Activated CD4-positive, alpha-beta memory T cell treated with anti-CD3 and anti-CD28 coated beads for 36 hours (primary cell): ENCODE measurements at places on chromosomes 7 and 10. TPM values are rescaled to one million over a fixed set of nuclear protein-coding genes. Genes with fewer than 3 reads are reported as not detected.

DNA sequence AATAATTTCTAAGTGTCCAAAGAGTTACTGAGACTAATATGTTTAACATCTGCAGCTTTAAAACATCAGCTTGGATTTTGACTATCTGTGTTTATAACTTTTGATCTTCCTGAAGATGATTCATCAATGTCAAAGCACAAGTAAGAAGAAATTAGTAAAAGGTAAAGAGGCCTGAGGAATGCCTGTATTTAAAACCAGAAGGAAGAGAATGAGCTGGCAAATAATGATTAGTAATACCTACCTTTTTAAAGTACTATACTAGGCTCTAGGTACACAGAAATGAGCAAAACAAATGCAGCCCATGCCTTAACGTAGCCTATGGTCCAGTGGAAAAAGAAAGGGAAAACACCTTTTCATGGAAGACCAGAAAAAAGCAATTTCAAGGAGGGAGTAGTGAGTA, 158.0 kb downstream of the KCND2 start:
- no peaks in the 10 kb centered on the region for H3K36me3 ChIP-seq
- no peak for DNase-seq
- no peak overlapping the region for H3K4me3 ChIP-seq

Gene NKX1-2
- total RNA-seq: not detected

DNA sequence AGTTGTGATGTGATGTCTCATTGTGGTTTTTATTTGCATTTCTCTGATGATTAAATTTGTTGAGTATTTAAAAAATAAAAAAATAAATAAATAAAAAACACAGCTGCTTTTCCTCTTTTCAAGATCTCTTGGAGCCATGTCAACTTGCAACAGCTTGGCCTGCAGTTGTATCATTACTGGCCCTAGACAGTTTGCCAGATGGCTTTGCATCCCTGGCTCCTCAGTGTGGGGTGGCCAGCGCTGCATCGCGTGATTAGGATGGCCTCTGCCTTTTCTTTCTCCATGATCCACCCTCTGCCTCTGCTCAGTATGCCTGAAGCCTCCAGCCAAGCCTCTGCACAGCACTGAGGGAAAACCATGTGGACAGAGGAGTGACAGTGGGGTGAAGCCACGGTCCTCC, 96.8 kb downstream of the PPP1R3C start:
- DNase-seq: no peak
- no peak overlapping the region for H3K27ac ChIP-seq
- H3K4me3 ChIP-seq: no peak overlapping the region
- H3K36me3 ChIP-seq: no peaks in the 10 kb centered on the region

GRCh38 chr7:96401200-96401599, 79.3 kb upstream of the SLC25A13 start:
- no peaks in the 10 kb centered on the region for H3K4me1 ChIP-seq
- H3K4me3 ChIP-seq: no peak overlapping the region

DNA sequence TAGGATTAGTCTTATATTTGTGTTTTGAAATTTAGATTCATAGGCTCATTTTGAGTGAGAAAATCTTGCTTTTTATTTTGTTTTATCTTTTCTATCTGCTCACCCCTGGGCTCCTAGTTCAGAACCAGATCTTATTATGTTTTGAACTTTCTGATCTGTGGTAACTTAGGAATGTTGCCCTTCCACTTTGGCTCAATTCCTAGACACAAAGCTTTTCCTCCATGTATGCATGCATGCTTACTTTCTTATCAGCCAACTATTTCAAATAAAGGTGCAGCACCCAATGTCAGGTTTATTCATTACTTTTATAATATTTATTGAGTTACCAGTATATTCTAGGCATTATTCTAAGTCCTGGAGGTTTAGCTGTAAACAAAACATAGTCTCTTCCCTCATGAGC, 374.8 kb upstream of the KIAA1217 start:
- no peaks in the 10 kb centered on the region for H3K36me3 ChIP-seq
- H3K4me3 ChIP-seq: no peak overlapping the region
- no peak overlapping the region for H3K27ac ChIP-seq
- no peak for DNase-seq
- H3K27me3 ChIP-seq: no peaks in the 10 kb centered on the region

- H3K4me3 ChIP-seq: no peak overlapping the region
- no peak for DNase-seq
- no peak overlapping the region for H3K27ac ChIP-seq
- H3K36me3 ChIP-seq: peaks cover 13% of the 10 kb centered on the region
- peaks cover 61% of the 10 kb centered on the region for H3K4me1 ChIP-seq
- H3K27me3 ChIP-seq: no peaks in the 10 kb centered on the region
Observed at GRCh38 chr7:100017300-100017699, 1.9 kb downstream of the ZKSCAN1 start.

- peaks cover 17% of the 10 kb centered on the region for H3K27me3 ChIP-seq
- H3K4me1 ChIP-seq: no peaks in the 10 kb centered on the region
- no peak overlapping the region for H3K27ac ChIP-seq
- H3K4me3 ChIP-seq: no peak overlapping the region
- no peak for DNase-seq
Observed at GRCh38 chr10:93139059-93139655, 65.5 kb downstream of the CYP26A1 start.

GRCh38 chr7:120123528-120123927, 149.4 kb upstream of the KCND2 start:
- no peak overlapping the region for H3K4me3 ChIP-seq
- H3K36me3 ChIP-seq: no peaks in the 10 kb centered on the region
- H3K4me1 ChIP-seq: no peaks in the 10 kb centered on the region
- no peaks in the 10 kb centered on the region for H3K27me3 ChIP-seq
- DNase-seq: no peak

- H3K4me1 ChIP-seq: no peaks in the 10 kb centered on the region
- no peaks in the 10 kb centered on the region for H3K27me3 ChIP-seq
- H3K4me3 ChIP-seq: no peak overlapping the region
- no peaks in the 10 kb centered on the region for H3K36me3 ChIP-seq
- no peak overlapping the region for H3K27ac ChIP-seq
Observed at GRCh38 chr10:130899856-130900255, 411.7 kb downstream of the TCERG1L start.

DNA sequence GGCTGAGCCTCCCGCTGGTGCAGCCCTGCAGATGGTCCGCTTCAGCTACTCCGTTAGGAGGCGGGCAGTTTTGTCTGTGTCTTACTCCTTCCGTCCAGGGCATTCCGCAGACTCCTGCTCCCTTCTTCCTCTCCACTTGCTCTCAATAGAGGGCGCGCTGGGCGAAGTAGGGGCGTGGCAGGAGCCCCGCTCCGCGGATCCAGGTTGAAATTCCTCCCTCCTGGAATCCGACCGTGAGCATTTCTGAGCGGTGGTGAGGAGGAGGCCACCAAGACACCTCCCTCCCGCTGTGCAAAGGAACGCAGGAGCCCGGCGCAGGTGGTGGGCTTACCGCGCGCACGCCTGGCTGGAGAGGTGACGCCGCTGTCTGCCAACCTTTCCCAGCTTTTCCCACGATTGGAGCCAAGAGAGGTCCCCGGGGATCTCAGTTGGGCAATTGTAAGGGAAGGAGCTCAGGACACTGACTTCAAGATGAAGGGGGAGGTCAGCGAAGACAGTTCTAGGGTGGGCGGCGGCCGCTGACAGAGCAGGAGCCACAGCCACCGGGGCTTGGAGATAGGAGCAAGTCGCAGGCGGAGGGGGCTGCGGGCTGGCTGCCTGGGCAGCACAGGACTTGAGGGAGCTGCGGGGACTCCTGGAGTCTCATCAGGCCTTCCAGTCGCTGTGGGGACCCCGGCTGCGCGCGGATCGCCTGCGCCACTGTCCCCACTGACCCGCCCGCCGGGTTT, 1011.3 kb downstream of the XPNPEP1 start:
- no peak overlapping the region for H3K4me3 ChIP-seq
- H3K27me3 ChIP-seq: peaks cover 1% of the 10 kb centered on the region
- H3K4me1 ChIP-seq: no peaks in the 10 kb centered on the region
- no peaks in the 10 kb centered on the region for H3K36me3 ChIP-seq

- no peak overlapping the region for H3K4me3 ChIP-seq
- DNase-seq: no peak
- no peaks in the 10 kb centered on the region for H3K4me1 ChIP-seq
Observed at GRCh38 chr7:118473271-118473670, 248.8 kb downstream of the ANKRD7 start.

GRCh38 chr7:31786326-31786725, 99.3 kb downstream of the PPP1R17 start:
- no peaks in the 10 kb centered on the region for H3K27me3 ChIP-seq
- H3K36me3 ChIP-seq: no peaks in the 10 kb centered on the region
- no peak for DNase-seq
- H3K27ac ChIP-seq: no peak overlapping the region
- H3K4me1 ChIP-seq: no peaks in the 10 kb centered on the region
- H3K4me3 ChIP-seq: no peak overlapping the region
